ENCODE measurements at places on chromosomes 6 and 20.

GRCh38 chr20:58996226-58996611 is 10.8 kb downstream of the CTSZ start:
- DNase-seq = no peak

- DNase-seq = no peak
Measured at GRCh38 chr6:123904228-123904627, 100.6 kb downstream of the NKAIN2 start.

DNA sequence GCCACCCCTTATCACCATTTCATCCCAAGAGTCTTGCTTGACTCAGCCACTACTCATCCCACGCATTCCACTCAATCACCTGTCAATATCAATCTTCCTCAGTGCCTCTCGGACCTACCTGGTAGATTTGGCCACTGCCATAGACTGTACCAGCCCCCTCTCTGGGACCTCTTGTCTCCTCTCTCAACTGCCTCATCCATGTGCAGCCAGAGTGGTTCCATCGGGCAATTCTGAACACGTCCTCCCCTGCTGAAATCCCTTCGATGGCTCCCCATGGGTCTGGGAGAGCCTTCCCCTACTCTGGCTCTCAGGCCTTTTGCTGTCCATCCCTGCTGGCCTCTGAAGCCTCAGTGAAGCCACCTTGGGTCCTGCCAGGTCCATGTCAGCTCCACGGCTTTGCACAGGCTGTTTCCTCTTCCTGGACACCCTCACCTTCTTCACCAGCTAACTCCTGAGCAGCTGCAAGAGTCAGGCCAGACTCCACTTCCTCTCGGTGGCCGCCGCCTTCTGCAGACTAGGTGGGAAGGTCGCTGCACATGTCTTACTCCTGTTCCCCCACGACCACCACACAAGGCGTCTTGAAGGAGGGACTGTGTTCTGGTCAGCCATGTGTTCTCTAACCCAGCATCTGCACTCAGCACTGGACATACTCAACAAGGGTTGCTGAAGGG is 120.4 kb downstream of the TOX2 start:
- no peak for DNase-seq

GRCh38 chr6:12929678-12930077 is 213.1 kb downstream of the PHACTR1 start:
- no peak for DNase-seq

DNA sequence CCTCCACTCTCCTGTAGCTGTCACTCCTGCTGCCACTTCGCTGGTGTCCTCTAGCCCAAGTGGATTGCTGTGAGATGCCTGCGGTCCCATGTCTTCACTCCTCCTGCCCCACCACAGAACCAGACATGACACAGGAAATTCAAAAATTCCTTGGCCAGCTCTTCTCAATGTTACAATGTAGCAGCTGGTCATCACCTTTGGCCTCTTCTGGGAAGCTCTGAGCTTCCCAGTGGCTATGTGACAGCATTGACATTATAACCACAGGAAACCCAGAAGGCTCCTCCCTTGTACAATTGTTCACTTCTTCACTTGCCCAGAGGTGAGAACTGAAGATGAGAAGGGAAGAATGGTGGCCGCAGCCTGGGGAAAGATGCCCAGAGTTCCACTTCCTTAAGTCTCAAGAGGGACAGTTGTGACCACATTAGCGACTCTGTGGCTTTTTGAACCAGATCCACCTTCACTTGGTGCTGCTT is 76.1 kb upstream of the NAA20 start:
- DNase-seq = no peak

DNA sequence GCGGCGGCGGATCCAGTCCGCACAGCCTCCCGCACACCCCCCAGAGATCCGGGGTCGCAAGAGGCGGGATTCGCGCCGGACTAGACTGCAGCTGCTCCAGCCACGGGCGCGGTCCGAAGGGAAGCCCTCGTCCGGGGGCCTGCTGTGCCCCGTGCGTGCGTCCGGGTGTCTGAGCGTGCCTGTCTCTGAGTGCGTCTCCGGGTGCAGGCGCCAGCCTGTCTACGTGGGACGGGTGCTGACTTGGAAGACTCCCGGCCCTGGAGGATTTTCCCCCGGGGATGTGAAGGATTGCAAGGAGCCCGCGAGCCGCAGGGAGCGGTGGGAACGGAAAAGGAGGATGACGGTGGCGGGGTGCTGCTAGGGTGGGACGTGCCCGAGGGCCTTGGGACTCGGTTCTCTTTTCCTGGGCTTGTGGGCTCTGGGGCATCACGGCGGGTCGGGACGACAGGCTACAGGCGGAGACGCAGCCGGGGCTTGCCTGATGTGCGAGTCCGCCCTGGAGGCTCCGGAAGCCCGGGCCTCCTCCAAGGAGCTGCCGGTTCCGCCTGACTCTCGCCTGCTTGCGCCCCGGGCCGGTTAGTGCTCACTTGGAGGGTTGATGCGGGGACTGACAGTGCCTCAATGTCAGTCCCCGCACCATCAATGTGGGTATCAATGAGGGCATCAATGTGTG is 5.7 kb downstream of the MAFB start:
- no peak for DNase-seq

DNA sequence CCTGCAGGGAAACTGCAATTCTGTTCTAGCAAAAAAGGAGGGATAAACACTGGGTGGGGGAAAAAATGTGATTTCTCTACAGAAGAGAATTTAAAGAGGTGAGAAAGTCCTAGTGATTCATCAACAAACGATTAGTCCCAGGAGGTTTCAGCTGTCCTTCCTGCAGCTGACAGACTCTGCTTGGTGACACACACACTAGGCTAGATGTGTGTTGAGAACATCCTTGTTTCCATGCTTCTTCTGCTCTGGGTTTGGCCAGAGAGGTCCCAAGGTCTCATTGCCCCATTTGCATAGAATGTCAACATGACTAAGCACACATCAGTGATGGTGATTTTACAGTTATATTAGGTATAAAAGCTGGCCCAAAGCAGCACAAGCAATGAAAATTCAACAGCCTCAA is 258.3 kb downstream of the NFATC2 start:
- DNase-seq = no peak

GRCh38 chr6:134678436-134678889 is 271.4 kb downstream of the ALDH8A1 start:
- no peak for DNase-seq

GRCh38 chr6:117477988-117478852 is 4.3 kb upstream of the DCBLD1 start:
- DNase-seq = no peak

DNA sequence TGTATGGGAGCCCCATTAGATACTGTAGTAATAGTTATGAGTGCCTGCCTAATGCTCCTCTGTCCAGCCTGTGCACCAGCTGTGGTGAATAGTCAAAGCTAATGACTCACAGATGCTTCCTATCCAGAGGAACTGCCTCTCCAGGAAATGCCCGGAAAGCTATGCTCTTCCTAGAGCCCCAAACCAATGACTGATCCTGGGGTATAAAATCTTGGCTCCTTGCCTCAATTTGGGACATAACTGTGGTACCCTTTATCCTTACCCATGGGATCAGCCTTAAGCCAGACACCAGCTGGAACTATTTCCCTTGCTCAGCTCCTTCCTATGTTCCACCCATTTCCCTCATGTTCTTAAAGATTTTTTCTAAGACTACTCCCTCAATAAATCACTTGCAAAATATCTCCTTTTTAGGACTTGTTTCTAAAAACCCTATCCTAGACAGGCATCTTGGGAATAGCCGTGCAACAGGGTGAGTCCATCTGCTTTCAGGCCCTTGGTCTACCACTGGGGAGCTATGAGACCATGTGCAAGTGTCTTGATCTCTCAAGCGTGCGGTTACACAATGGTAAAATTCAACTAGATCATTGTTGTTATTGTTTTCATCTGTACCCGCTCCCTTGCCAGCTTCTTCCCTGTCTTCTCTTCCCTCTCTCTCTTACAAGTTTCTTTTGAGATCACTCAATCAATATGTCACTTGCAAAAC is 283.7 kb downstream of the BTBD3 start:
- DNase-seq = no peak

DNA sequence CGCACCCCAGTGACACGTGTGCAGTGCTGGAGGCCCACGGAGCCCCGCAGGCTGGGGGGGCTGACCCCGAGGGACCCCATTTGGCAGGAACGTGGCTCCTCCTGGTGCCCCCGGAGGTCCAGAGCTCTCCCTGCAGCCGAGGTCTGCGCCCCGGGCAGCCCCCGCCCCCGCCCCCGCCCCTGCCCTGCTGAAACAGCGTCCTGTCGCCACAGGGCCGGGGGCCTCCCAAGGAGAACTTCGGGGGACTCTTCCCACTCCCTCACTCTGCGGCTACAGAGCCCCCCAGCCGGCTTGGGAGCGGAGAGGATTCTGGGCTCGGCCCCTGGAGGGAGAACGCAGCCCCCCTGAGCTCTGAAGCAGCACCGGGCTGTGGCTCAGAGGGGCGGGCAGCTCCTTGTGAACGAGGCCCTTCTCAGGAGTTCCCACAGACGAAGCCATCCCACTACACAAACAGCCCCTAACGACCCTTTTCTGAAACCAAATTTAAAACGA is 115.2 kb downstream of the DLL1 start:
- no peak for DNase-seq

All from stimulated activated CD8-positive, alpha-beta memory T cell treated with anti-CD3 and anti-CD28 coated beads, Interleukin-15, amount 100 ng/mL, for 24 hours (primary cell).